Motor neuron (in vitro differentiated cells): ENCODE measurements at places on chromosomes 1 and 21.

GRCh38 chr1:81797701-81798100, 3.0 kb upstream of the ADGRL2 start:
- no peak for ATAC-seq

DNA sequence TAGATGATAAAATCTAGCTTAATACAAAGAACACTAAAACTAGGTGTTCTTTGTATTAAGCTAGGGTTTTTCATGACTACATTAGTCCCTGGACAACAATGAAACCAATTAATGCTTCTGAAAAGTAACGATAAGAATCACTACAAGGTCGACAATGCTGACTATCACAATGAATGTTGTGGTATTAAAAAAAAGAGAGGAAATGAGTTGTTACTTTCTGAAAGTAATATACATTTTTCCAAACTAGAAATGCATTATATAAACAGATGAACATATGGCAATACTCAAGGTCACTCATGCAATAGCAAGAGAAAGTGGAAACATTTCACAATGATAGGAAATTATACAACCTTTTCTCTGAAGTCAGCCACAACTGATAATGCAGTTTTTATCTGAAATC, 19.0 kb downstream of the DPH5 start:
- ATAC-seq, result no peak

DNA sequence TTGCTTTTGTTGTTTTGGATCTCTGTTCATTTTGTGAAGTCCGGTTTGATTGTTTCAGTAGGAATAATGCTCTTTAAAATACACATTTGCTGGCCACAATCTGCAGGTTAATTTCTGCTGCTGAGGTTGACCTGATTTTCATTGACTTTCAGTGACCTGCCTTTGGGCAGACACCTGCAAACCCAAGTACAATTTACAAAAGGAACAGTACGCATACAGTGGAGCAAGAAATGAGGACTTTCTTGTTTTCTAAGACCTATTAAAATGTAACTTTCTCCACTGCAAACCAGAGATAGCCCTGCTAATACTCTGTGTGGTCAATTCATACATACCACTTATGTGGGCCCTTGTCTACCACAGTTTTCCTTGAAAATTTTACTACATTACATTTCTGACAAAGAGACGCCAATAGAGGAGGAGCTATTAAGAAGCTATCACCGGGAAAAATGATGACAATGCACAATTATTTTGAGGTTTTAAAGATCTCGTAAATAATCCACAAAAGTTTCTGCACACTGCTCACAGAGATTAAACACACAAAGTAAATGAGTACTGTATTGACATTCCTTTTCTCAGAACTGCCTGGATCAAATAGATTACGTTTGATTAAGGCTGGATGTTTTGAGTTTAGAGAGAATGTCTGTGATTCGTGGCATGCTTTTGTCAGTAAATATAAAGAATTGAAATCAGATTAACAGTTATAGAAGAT, 141.9 kb downstream of the SDCCAG8 start:
- no peak for ATAC-seq

DNA sequence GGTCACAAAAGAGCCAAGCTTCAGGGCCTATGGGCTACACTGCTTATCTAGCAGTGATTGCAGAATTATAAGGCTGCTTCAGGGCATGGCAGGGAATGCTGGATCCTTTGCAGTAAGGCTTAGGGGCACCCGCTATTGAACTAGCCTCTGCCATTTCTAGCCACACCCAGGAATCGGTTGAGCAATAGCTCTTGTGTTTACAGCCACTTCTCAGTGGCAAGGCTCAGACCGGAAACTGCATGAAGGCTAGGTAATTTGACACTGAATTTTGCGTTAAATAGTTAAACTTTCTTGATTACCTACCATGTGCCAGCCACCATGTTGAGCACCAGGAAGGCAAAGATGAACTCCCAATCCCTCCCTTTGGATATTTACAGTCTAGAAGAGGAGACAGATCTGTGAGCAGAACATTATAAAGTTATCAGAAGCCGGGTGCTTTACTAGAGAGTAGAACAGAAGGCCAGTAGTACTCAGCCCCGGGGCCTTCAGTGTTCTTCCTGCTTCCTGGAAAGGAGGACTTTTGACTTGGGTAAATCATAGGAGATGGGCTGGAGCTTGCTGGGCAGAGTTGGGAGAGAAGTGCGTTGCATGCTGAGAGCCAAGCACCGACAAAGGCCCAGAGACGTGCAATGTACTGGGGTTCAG, 98.6 kb upstream of the LPGAT1 start:
- peak; percentile 82 for ATAC-seq

DNA sequence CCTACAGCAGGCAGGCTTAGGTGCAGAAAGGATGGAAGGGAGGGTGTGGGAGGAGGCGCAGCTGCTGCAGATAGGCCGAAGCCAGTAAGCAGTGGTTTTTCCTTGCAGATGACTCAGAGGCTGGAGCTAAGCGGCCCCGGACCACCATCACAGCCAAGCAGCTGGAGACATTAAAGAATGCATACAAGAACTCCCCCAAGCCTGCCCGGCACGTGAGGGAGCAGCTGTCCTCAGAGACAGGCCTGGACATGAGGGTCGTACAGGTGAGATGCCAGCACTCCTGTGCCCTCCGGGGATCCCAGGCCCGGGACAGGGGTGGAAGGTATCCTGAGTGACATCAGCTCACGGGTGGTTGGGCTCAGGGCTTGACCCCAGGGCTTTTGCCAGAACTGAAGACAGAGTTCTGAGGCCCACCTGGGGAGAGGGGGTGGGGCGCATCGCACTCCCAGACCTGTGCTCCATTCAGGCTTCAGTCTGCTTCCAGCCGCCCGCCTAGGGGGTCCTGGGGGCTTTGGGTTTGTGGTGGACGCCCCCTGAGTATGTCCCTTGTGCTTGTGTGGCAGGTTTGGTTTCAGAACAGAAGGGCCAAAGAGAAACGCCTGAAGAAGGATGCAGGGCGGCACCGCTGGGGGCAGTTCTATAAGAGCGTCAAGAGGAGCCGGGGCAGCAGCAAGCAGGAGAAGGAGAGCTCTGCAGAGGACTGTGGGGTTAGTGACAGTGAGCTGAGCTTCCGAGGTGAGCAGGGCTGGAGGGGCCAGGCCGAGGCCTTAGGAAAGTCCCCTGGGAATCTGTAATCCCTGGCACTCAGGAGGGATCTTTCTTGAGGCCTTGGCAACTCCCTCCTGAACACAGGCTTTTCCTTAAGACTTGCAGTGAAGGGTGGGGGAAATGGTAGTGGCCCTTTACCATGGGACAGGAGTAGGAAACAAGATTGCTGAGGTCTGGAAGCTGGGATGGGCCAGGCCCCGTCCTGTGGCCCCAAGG, 41.5 kb downstream of the LHX4 start:
- peak; percentile 87 for ATAC-seq

DNA sequence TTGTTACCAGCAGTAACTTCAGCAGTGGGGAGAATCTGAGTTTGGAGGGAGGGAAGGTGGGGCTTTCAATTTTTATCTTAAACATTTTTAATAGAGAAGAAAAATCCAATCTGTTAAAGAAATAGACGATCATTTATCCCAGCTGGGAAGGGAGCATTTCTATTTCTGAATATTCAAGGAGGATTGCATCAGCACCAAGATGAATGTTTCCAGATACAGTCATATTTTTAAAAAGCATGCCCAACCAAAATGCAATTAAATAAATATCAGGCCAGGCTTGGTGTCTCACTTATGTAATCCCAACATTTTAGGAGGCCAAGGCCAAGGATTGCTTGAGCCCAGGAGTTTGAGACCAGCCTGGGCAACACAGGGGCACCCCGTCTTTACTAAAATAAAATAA, 1.7 kb upstream of the ATP1A4 start:
- ATAC-seq, result no peak

DNA sequence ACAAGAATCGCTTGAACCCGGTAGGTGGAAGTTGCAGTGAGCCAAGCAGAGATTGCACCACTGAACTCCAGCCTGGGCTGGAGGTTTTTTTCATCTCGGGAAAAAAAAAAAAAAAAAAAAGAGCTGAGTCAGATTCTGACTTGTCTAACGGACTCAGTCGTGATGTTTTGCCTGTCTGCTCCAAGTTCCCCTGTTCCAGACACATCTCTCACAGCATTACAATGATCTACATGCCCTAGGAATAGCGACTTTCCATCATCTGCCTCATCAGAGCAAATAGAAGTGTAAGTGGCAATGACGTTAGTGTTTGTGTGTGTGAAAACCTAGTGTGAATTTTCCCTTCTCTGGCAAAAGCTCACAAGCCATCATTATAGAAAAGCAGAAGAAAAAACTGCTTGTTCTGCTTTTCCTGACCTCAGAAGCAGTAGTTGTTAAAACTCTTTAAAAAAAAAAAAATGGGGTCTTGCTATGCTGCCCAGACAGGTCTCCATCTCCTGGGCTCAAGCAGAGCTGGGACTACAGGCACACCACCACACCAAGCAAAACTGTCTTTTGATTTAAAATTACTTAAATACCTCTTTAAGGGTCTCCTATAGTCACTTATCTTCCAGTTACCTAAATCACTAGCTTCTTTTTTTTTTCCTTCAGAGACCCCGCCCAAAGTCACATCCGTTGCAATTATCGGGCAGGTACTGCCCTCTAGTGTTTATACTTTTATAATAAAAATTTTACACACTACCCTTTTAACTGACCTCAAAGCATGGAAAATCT, 37.3 kb downstream of the PLEKHO1 start:
- peak; percentile 33 for ATAC-seq

DNA sequence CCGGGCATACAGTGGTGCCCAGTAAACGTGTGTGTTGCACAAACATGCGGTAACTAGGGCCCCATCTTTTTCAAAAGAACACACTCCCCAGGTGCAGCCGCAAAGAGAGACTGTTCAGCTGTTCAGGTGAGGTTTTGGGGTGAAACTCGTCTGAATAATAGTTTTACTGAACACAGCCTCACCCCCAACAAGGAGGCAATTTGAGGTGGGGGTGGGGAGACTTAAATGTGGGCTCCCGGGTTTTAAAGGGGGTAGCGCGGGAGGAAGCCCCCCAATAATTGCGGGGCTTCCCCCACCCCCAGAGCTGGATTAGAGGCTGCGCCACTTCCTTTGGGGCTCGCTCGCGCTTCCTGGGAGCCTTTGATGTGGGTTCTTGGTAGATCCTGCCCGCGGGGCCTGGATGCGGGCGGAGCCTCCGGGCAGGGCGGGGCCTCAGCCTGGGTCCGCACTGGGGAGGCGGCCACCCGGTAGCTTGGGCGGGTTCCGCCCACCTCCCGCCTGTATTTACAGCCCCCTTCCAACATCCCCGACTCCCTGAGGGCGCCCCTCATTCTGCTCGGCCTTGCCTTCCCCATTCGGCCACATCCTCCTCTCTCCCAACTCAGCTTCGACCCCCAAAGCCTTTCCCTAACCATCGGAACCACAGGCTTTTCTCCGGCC, 6.4 kb upstream of the EPHA2 start:
- ATAC-seq, result no peak

GRCh38 chr1:219555031-219555692, 57.7 kb downstream of the ZC3H11B start:
- peak; percentile 88 for ATAC-seq

- no peak for ATAC-seq
Observed at GRCh38 chr1:45828841-45829240, 25.4 kb downstream of the MAST2 start.

DNA sequence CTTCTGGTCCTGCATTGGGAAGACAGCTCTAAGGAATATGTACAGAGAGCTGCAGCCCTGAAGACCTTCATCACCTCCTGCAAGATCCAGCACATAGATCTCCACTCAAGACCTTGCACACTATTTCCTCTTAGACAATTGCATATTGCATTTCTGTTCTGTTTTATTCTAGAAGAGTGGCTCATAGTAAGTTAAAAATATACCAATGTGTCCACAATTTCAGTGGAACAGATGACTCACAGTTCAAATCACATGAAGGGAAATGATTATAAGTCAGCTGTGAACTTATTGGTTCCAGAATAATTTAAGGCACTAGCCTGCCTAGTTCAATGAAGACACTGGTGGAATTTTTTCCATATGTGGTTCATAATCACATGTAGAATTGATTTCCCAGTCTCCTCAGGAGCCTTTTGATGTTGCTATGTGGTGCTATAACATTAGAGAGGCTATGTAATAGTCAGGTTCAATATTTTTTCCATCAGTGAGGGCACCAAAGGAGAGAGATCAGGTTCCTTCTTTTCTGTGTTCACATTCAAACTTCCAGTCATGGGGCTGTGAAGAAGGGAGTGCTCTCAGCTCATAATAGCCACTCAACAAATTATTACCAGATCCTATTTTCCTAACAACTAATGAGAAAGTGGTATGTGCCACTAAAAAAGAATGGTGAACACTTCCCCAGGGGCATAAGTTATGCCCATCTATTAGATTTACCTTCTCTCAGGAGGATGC, 9.8 kb upstream of the AK5 start:
- peak; percentile 69 for ATAC-seq

GRCh38 chr1:96361271-96361856, 360.2 kb upstream of the PTBP2 start:
- no peak for ATAC-seq

- no peak for ATAC-seq
Observed at GRCh38 chr1:100034470-100034869, 64.7 kb downstream of the SLC35A3 start.

GRCh38 chr1:7299329-7299799, 471.7 kb upstream of the VAMP3 start:
- peak; percentile 81 for ATAC-seq

GRCh38 chr1:21665711-21666575, 3.2 kb downstream of the RAP1GAP start:
- peak; percentile 22 for ATAC-seq

DNA sequence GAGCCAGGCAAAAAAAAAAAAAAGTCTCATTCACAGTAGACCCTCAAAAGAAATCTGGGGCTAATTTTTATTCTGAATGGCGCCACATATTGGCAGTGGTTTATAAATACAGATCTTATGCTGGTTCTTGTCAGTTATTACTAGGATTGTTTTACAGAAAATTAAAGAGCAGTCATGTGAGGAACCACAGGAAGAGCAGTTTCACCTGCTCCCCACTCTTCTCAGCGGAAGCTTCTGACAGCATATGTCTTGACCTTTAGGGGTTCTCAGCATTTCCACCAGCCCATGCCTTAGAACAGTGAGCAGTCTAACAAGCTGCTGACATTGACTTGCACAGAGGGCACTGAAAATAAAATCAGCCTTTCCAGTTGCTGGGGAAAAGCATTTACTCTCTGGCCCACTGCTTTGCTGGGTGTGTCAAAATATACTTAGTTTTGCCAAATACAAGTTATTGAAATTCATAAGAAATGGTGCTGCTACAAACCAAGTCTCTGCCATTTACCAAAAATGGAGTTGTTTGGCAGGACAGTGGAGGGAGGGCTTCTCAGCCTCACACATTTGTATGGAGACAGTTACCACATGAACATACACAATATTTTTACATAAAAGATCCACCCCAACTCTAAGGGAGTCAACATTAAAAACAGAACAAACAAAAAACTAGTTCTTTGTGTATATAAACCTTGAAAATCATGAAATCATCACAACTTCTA, 144.2 kb downstream of the SYT2 start:
- no peak for ATAC-seq

- no peak for ATAC-seq
Observed at GRCh38 chr1:54108156-54108555, 44.6 kb downstream of the CDCP2 start.

GRCh38 chr1:227273557-227273956, 44.7 kb downstream of the CDC42BPA start:
- no peak for ATAC-seq

DNA sequence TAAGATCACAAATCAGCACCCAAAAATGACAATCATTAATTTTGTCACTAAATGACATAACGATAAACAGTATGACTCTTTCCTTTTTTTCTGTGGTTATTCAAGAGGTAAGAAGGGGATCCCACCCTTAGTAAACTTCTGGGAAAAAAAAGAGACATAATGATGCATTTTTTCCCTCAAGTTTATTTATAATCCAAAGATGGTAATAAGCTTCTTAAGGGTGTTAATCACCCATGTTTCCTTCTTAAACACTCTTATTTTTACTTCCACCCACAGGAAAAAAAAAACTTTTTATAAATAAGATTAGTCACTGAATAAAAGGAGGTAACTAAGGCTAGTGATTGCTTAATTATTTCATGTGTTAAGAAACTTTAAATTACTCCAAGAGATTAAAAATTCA, 24.7 kb downstream of the RGS1 start:
- no peak for ATAC-seq
